ENCODE measurements at places on chromosomes 5 and 9.

- DNase-seq, result no peak
These were observed 72.2 kb upstream of the SPTLC1 start for GRCh38 chr9:92187390-92187789.

DNA sequence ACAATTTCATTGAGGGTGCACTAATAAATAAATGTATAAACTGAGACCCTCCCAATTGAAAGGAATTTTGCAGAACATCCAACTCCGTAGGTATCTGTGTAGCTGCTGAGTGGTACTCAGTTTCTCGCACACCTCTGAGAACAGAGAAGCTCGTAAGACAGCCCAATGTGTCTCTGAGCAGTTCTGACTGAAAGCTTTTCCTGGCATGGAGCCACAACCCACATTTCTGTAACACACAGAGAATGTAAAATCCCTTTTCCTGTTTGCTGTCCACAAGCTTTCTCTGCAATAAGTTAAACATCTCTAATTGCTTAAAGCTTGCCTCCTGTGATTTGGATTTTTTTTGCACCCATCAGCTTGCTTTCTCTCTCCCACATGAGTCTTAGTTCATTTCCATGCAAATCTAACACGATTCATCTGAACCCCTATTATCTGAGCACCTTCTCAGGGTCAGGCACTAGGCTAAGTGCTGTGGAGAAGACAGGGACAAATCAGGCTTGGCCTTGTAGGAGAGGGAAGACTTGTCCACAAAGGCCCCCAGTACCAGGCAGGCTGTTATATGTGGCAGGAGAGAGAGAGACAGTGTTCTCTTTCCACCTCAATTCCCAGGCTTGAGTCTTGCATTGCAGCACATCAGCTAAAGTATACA is 44.2 kb upstream of the COL15A1 start:
- DNase-seq, result peak; percentile 75

DNA sequence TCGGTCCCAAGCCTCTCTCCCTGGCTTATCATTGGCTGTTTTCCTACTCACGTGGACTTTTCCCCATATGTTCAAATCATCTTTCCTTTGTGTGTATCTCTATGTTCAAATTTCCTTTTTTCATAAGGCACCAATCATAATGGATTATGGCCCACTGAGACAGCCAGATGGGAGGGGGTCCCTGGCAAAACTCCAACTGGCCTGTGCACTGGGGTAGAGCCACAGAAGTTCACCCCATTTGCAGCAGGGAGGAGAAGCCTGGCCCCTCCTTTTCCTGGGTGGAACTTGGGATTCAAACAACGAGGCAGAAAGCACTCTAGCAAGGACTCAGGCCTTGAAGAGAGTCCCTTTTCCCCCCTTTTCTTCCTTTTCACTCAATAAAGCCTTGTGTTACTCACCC is 362.4 kb downstream of the CDH18 start:
- DNase-seq, result no peak

DNA sequence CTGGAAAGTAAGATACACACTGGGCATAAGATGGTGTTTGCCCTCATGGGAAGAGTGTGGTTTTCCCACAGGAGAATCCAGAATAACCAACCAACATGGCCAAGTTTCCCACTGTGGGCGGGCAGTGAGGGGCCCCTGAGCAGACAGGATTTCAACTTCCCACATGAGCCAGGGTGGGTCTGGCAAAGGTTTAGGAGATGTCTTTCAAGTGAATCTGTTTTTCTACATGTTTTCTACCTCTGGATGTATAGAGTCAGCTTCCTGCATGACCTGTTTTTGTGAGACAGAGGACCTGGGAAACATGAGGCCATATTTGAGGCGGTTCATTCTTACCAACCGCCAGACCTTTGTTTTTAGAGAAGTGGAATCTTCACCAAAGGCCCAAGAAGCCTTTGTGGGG is 100.5 kb downstream of the TLE4 start:
- DNase-seq, result no peak

GRCh38 chr9:78130004-78130403 is 98.4 kb upstream of the GNAQ start:
- DNase-seq, result peak; percentile 81

DNA sequence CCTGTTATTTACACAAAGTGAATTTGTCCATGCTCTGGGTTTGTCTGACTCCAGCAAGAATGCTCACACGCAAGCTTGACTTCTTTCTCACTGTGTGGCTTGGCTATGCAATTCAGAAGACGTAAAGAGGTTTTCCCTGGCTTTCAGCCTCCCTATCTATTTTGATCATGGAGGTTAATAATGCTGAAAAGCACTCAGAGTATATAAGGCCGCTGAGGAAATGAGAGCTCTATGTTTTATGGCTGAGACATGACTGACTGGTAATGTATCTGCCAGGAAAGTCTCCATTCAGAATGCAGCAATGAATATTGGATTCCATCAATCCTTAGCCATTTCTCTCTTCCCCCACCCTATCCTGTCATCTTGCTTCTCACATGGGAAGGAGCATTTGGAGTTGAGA is 417.3 kb downstream of the DMAC1 start:
- DNase-seq, result no peak

- DNase-seq, result no peak
These were observed 38.9 kb downstream of the GLRX start for GRCh38 chr5:95783661-95784060.

DNA sequence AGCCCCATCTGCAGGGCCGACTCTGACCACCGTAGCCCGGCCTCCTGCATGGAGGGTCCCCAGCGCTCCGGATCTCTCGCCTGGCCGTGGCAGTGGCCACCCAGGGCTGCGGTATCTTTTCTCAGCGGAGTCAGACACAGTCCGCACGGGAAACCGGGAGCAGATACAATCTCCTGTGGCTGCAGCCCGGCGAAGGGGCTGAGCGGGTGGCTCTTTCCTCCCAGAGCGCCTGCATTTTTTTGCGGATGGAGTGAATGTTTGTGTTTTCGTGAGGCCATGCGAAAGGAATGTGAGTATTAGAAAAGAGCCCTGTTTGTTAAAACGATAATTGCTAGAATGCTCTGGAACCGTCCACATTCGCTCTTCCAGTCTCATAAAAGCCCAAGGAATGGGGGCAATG is 53.4 kb upstream of the PTCH1 start:
- DNase-seq, result no peak

DNA sequence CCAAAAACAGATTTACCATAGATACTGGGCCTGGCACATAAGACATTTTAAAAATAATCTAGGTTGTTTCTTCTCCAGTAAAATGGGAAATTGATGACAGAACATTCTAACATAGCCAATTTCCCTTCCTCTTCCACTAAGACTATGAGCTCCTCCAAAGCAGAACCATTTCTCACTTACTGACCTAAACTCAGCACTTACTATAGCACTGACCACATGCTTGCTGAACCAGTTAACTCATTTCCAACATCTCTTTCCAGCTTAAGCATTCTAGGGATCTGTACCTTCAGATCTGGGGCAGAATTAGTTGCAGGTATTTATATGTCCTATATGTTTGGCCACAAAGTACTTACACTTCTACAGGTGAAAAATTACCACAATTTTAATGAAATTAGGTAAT is 58.9 kb downstream of the TTC39B start:
- no peak for DNase-seq

DNA sequence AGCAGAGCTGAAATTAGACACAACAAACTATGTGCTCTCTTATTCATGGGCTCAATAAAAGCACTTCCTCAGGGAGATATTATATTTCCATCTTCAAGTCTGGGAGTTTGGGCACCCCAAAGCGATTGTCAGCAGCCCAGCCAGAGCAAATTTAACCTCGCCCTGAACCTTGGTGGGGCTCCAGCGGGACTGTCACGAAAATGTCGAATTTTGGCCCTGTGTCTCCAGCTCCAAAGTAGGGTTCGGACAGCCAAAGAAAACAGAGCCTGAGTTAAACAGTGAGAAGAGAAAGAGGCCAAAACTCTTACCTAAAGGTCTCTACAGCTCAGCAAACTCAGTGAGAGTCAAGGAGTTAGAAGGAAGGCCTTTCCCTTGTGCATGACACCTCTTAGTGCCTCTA is 432.9 kb downstream of the SPATA31D1 start:
- no peak for DNase-seq

GRCh38 chr9:137111788-137112563 is 2.6 kb downstream of the DPP7 start:
- no peak for DNase-seq

DNA sequence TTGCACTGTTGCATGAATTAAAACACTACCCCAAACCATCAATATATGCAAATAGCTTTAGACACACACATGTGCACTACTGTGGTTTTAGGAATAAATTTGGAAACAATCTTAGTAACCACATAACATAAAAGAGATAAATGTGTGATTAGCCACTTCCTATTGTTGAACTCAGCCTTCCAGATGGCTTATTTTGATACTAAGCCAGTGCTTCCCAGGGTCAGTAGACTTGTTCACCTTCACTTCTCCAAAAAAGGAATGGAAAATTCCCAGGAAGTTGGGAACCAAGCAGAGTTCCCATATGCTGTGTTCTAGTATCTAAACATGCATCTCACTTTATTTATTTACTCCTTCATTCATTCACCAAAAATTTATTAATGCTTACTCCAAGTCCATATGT is 47.8 kb downstream of the SVEP1 start:
- DNase-seq, result no peak

GRCh38 chr5:73638344-73639095 is 12.5 kb downstream of the ARHGEF28 start:
- DNase-seq, result no peak

- DNase-seq, result no peak
These were observed 3.5 kb downstream of the TBC1D13 start for GRCh38 chr9:128790536-128790935.

GRCh38 chr9:112072721-112073638 is 102.1 kb downstream of the SUSD1 start:
- no peak for DNase-seq

DNA sequence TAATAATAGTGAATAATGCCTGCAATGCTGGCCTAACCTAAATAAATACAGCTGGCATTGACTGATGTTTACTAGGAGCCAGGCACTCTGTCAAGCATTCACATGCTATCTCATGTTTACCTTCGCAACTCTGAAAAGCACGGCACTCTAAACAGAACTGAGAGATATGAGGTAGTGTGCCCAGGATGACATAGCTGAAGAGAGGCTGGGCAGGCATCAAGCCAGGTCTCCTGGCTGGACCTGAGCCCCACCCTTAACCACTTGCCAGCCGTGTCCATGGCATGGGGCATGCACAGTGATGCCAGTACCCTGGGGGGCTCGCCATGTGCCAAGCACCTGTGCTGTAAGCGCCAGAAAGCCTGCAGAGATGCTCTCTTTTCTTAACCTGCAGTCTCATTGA is 119.4 kb upstream of the MVB12B start:
- no peak for DNase-seq

Measured in fibroblast of the conjunctiva (primary cell).